ENCODE measurements at places on chromosomes 2 and 18.

DNA sequence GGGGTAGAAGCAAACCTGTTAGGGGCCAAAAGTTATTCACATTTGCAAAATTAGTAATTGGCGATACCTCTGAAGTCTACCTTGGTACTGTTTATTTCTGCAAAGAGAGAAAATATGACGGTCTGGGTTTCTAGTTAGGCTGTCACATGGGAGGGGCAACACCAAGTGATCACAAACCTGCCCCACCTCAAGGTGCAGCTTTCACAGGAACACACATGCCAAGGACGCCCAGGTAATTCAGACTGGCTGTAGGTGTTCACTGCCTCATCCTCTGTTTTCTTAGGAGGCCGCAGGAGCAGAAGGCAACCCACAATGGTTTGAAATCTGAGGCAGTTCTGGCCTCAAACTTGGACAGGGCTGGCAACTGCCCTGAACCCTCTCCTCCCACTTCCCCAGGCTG is 56.2 kb downstream of the STPG4 start:
- no peak for DNase-seq

DNA sequence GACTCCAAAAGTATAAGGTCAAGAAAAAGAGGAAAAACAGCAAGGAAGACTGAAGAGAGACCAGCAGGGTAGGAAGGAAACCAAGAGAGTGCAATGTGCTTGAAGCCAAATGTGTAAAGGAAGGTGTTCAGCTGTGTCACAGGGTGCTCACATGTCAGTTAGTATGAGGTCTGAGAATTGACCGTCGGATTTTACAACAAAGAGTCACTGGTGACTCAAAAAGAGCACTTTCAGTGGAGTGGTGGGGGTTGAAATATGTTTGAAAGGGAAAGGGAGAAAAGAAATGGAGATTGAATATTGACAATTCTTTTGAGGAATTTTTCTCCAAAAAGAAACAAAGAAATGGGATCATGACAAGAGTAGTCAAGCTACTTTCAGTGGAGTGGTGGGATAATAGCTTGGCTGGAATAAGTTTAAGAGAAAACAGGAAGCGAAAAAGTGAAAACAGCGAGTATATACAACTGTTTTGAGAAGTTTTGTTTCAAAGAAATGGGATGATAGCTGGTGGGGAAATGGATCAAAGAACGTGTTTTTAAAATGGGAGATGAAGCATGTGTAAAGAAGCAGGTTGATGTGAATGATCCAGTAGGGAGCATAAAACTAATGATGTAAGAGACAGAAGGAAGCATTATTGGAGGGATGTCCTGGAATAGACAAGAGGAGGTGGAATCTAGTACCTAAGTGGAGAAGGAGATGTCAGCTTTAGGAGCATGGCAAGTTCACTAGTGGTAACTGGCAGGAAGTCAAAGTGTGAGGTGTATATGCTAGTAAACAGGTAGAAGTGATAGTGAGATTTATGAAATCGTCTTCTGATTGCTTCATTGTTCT is 3.6 kb upstream of the TSPYL6 start:
- no peak for DNase-seq

DNA sequence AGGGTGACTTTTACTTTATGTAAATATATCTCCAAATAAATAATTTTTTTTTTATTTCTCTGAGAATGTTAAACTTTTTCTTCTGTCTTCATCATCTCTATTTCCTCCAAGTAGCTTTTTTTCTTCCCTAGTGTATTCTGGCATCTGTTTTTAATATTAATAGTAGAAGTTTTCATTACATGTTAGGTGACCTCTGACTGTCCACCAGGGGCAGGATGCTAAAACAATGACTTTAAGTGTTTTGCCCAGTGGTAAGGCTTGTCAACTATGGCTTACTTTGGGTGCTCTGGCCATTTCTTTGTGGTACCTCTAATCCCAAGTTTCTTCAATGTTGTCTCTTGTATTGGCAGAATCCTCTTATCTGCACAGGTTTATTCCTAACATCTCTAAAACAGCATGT is 127.1 kb downstream of the SRBD1 start:
- no peak for DNase-seq

DNA sequence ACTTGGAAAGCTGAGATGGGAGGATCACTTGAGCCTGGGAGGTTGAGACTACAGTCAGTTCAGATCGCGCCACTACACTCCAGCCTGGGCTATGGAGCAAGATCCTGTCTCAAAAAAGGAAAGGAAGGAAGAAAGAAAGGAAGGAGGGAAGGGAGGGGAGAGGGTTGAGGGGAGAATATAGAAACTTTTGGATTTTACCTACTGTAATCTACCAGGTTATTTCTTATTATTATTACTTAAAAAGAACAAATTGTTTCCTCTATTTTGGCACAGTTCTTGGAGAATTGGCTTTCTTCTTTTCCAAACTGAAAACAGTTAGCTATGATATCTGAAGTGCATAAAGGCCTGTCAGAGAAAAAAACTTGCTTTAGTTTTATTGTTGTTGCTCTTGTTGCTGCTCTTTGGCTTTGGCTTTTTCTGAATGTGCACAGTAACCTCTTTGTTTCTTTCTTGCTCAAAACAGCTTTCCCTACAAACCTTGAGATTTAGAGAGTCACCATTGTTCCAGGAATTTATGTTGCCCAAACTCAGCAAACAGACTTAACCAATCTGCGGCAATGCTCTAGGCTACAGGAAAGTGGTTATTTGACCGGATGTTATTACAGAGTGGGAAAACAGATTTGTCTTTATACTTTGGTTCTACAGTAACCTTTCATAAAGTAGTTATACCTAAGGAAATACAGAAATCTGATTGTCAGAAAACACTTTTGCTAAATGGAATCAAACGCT is 214.9 kb downstream of the XIRP2 start:
- no peak for DNase-seq

- no peak for DNase-seq
These were observed 239.5 kb downstream of the MYCN start for GRCh38 chr2:16179701-16180416.

All from testis (tissue), 5 donors.